ENCODE measurements at places on chromosomes 2 and 18.
A peak's percentile ranks its signal among the peaks of the same experiment; 100 is the strongest.

GRCh38 chr2:234761910-234762309 lies 189.9 kb upstream of the SH3BP4 start:
- DNase-seq = no peak

GRCh38 chr2:14903709-14904374 lies 271.3 kb downstream of the LRATD1 start:
- DNase-seq = peak; percentile 67

- DNase-seq = no peak
Measured at GRCh38 chr2:113229795-113230194, 48.9 kb downstream of the PAX8 start.

DNA sequence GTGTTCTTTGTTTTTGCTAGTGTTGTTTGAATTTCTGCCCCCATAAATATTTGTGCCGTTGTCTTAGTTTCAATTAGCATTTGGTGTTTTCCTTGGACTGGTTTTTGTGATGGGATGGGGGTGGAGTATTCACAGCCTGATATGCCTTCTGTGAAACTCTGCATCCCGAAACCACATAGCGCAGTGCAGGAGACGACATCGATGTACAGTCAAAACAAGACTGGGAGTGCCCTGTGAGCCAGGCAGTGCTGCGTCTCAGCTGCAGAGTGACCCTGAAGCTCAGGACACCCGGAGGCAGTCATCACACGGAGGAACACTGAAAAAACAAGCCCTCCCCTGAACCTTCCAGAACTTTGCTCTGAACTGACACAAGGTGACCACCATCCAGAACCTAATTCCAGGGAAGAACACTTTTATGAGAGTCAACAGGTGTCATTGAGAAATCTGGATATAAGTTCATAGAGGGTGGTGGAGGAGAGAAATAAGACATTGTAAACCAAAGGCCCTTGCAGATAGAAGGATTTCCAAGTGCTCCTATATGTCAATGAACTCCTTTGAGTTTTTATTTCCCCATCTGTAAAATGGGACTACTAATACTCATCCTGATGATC lies 61.2 kb upstream of the CABLES1 start:
- no peak for DNase-seq

DNA sequence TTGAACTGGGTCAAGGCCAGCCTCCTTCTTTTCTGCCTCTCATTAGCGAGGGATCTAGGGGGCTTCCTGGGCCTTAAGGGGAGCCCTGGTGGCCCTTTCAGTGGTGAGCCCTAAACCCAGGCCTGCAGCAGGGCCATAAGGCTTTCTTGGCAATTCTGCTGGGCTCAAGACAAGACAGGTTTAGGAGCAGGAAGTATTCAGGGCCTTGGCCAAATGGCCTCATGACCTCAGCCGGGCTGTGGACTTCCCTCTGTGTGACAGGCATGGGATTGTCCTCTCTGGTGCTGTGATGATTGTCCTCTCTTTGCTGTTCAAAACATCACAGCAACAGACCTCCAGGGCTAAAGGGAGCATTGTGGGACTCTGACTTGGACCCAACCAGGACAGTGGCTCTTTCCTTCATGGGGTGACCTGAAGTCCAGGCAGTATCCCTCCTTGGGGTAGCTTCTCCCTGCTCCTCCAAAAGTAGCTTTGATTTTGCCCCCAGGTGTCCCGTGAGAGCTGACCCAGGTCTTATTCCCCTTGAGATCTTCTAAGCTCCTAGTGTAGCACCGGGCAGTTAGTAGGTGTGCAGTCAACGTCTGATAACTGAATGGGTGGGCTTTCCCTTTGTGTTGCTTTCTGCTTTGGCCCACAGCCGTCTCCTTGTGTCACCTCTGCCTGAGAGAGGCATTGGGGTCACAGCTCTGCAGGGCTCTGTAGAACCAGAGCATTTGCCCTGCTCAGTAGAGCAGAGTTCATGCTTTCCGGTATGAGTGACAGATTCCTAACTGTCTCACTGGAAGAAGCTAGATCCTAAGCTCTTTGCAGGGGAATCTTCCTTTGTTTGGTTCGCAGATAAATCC lies 14.7 kb downstream of the FOSL2 start:
- no peak for DNase-seq

DNA sequence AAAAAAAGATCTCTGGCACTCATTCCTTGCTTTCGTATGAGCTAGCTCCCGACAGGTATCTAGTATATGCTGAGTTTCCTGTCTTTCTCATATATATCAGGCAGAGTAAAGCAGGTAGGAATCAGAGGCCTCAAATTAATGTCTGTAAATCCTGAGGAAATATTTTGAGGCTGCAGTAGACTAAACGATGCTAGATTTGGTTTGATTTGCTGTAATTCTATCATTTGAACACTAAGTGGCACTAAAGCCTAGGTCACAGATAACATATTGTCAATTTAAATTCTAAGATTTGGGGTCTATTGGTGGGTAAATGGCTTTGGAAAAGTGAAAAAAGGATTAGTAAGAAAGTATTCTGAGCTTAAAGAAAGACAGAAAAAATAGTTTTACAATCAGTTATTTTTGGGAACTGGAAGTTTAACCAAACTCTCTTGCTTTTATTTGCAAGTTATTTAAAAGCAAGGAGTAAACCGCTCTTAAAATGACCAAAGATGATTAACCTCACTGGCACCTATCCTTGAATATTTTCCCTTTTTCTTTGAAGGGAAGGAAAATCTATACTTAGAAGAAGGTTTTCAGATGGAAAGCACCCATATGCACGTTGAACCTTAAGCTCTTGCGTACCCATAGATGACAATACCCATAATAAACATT lies 37.6 kb upstream of the SLC4A10 start:
- no peak for DNase-seq

DNA sequence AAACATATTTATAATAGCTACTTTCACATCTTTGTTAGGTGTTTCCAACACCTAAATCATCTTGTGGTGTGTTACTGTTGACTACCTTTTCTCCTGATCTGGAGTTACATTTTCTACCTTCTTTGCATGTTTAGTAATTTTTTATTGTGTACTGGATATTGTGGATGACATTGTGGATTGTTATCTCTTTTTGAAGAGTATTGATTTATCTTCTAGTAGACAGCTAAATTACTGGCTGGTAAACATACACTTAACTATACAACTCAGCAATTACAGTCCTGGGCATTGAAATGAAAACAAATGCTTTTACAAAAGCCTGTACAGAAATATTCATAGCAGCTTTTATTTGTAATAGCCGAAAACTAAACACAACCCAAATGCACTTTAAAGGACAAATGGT lies 150.8 kb downstream of the PTRHD1 start:
- no peak for DNase-seq

- no peak for DNase-seq
Measured at GRCh38 chr2:163630836-163631235, 105.0 kb downstream of the FIGN start.

- no peak for DNase-seq
Measured at GRCh38 chr2:118987886-118988285, 45.9 kb downstream of the MARCO start.

GRCh38 chr2:191486584-191487320 lies 191.2 kb upstream of the NABP1 start:
- DNase-seq = peak; percentile 20

DNA sequence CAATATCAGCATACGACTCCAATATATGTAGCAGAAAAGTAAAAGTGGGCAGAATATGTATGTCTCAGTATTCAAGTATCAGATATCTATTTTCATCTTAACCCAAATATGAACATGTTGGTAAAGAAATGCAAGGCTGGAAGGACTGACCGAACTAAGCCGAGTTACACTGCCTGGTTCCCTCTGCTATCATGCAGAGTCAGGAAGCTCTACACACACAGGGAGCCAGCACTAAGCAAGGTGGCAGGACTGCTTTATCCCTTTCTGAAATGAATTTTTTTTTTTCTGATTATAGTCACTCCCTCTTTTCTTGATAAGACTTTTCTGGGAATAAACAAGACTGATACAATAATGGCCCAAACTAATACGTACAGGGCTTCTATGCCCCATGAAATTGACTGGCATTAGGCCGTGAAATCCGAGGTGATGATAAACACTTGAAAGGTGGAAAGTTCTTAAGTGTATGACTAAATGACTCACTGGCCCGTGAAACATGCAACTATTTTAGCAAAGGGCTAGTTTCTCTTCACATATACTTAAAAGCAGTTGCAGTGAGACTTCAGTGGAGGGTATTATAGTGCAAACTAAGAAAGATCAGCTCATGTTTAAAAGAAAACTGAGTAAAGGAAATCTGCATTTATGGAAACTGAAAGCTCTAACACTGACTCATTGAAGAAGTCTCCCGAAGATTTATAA lies 14.9 kb downstream of the DPP4 start:
- DNase-seq = peak; percentile 30

DNA sequence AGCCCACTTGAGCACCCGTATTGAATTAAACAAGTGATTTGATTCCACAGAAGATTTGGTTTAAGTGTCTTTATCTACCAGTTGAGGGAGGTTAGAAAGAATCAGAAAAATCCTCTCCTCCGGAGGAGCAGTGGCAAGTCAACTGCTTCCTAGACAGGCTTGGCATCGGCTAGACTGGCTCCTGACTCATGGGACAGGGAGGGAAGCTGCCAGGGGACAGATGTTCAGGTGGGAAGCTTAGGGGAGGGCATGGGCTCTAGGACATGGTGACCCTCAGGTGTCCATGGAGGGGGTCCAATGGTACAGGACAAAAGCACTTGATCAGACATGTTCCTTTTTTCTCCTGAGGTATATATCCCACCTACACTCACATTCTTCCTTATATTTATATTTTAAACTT lies 119.3 kb upstream of the IL1R2 start:
- DNase-seq = no peak

All from stimulated activated CD4-positive, alpha-beta T cell treated with anti-CD3 and anti-CD28 coated beads, Interleukin-1b, Interleukin-23, amount 100 ng/mL, for 48 hours (primary cell).